ENCODE measurements at places on chromosomes 11 and 22.

DNA sequence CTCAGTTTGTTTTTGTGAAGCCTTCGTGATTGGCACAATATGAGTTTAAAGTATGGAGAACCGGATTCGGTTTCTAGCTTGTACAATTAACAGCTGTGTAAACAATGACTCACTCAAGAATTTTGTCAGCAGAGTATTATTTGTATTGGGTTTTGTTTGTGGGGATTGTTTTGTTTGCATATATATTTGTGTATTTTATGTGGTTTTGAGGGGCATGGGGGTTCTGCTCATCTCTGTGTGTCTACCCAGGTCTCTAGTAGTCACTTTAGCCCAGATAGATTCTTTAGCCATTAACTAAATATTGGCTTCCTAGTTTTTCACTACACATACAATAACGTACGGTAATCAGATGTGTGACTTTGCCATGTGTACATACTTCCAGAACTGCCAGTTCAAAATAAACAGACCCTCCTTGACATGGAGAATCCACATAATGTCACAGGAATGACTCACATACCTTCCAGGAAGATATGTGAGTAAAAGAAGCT, 7.5 kb upstream of the MS4A7 start:
- no peak for DNase-seq

DNA sequence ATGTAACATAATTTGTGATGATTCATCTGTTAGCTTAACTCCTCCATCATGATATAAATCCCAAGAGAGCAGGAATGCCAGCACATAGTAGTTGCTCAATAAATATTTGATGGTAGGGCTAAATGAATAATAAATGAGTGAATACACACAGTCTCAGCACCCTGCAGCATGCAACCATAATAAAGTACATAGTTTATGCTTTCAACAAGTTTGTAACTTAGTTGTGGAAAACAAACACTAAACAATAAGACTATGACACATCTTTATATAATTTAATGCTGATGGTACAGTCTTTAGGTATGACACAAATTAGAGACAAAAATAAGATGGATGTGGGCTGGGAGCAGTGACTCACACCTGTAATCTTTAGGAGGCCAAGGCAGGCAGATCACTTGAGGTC, 3.8 kb downstream of the ALKBH8 start:
- DNase-seq: no peak

- DNase-seq: no peak
Observed at GRCh38 chr11:14644226-14645014, 816 bp downstream of the PDE3B start.

DNA sequence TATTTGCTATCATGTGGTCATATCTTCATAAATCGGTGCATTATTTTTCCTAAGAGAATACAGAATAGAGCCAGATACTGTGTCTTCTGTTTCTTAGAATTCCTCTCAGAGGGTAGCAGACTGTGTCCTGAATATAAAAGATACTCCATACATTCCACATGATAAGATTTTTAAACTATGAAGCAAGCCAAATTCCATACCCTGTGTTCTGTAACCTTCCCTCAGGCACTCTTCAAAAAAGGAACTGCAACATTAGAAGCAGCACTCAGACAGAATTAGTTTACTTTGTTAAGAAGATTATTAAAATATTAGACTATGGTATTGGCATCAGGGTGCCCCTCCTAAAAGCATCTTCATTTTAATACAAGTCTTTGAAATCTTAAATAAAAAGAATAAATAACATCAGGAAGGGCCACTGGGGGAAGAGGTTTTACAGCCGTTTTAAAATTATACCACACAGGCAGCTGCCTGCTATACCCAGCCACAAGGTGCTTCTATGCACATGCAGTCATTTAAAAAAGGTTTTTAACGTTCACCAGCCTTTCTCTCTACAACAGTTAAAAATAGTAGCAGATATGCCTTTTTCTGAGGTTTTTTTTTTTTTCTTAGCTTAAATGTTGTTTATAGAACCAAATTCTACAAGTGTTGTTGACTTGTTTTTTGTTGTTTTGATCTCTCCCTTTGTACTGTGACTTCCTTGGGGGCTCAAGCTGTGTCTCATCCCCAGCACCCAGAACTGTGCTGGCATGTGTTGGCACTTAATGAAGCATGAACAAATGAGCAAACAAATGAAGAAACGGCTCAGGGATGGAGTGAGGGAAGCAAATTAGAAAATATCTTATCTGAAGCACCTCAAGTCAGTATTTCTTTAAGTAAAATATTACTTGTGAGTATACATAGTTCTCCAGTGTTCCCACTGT, 54.7 kb upstream of the CCDC89 start:
- no peak for DNase-seq

DNA sequence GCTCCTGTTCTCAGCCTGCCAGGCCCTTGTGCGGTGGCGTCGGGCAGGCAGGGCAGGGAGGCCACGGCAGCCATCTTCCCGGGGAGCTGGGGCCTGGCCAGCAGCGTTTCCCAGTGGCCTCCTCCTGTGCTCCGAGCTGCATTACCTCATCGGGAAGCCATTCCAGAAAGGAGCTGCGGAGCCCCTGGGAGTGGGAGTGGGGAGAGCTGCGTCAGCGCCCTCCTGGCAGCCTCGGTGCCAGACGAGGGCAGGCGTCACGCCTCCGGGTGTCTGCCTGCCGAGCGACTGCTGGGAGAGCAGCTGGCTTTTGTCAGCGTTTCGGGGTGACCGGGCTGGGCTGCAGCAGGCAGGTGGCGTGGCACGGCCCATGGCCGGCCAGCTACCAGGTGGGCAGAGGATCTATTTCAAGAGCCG, 30.9 kb upstream of the WNT7B start:
- DNase-seq: no peak

GRCh38 chr22:19064354-19065054, 57.7 kb downstream of the DGCR2 start:
- no peak for DNase-seq

DNA sequence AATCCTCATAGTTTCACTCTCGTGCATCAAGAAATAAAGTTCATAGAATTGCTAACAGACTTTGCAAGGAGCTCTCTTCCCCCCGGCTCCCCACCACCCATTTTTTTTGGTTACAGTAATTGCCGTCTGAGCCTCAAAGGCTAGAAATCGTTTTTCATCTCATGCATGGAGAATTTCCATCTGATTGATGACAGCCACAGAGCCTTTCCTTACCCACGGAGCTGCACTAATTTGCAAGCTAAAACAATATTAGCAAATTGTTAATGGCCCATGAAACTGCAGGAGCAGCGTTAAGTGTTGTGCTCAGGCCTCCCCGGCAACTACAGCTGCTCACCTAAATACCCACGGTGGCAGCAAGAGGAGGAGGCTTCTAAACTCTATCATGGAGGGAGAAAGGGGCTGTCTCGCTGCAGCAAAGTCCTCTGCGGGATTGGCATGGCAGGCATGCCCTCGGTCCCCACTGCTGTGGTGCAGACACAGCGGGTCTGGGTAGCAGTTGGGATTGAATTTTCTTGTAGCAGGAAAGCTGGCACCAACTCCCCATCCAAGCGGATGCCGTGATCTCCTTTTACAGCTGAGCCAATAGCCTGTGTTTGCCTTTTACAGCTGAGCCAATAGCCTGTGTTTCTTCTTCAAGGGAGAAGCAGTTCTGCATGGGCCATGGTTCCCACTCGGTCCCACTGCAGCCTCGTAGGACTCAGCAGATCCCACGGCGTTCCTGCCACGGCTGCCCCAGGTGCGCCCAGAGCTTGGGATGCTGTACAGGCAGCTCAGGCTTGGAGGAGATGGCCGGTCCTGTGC, 412.3 kb downstream of the BRD1 start:
- no peak for DNase-seq

DNA sequence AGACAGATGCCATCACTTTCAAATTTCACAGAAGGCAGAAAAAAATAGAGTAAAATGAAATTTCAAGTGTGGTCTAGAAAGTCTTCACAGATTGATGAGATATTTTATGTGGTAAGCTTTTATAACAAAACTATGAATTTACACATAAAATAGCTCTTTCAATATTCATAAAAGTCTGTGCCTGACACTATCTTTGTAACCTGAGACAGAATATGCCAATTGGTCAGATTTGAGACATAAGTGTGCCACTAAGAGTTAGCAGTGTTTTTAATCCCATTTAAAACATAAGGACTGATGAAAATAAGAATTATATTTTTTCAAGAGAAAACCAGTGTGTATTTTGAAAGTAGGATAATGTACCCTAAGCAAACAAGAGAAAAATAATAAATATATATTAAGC, 769.5 kb upstream of the LUZP2 start:
- no peak for DNase-seq

DNA sequence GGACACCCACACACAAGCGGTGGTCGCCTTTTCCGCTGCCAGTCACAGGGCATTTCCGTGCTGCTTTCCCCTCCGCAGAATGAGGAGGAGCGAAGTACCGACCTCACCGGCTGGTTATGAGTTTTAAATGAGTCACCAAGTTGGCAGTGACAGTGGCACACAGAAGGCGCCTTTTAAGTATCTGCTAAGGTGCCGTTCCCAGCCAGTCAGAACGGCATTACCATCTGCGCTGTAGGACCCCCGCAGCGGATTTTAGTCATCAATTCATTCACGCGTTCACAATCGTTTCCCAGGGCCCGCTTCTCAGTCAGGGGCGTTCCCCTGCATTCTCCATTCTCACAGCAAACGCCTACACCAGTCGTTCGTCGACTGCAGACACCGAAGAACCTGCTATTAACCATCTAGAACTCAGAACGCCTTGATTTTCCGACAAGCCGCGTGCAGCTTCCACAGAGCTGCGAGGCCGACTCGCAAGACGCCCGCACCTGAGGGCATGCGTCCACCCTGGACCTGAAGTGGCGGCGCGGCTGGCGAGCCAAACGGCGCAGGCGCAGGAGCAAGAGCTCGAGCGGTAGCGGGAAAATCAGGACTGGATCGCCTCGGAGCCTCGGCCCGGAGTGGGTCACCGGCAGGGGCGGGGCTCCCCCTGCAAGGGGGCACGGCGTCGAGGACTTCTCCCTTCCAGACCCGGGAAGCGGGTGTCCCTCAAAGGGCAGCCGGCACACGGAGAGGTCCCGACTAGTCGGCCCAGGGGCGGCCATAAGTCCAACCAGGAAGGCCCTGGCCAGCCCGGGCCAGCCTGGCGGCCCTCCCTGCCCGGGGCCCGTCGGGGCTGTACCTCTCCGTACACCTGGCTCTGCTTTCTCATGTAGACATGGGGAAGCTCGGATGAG, 642 bp downstream of the CYP2R1 start:
- DNase-seq: peak; percentile 83

- no peak for DNase-seq
Observed at GRCh38 chr11:29962243-29962642, 54.6 kb downstream of the KCNA4 start.

- DNase-seq: no peak
Observed at GRCh38 chr22:49725516-49725915, 102.2 kb downstream of the BRD1 start.

DNA sequence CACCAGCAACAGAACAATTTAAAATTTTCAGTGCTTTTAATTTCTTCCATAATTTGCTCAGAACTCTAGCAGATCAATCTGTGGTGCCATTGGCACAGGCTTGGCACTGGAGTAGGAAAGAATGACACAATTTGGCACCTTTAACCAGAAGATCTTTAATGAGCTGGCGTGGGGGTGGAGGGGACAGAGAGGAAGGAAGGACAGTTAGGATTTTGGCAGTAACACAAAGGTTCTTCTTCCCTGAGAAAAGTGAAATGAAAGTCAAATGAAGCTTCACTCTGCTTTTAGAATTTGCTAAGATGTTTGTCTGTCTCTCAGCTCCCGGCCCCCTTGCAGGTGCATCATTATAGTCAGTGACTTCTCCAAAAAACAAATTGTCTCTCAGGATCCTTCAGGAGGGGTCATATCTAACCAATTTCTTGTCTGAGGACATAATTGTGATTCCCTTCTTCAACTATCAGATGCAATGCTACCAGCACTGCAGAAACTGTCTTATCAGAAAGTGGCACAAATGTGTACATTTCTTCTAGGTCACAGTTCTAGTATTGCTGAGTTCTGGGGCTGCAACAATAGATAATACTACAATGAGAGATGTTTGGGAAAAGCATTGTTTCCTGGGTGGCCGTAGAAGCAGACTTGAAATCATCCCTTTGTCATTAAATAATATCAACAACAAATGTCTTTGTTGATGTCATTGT, 66.8 kb downstream of the CSTPP1 start:
- no peak for DNase-seq

GRCh38 chr11:132590986-132591385, 941.3 kb downstream of the OPCML start:
- DNase-seq: no peak

DNA sequence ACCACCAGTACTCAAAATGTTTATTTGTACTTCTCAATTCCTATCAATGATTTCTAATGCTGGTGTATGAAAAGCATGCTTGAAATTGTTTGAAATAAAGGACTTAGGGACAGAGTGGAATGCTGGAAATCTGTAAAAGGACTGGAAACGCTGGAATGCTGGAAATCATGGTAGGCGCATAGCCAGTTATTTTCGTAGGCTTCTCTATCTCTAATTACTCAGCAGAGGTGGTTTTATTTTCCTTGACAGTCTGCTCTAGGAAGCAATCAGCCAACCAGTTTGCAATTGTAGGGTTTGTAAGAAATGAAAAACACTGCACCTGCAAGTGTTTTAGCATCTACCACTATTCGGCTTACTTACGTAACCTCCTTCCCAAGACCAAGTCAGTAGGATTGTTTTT, 788 bp downstream of the LIN7C start:
- DNase-seq: no peak

- DNase-seq: no peak
Observed at GRCh38 chr11:111785886-111786412, 19.8 kb upstream of the PPP2R1B start.

GRCh38 chr11:32830413-32830738, 649 bp downstream of the PRRG4 start:
- no peak for DNase-seq

DNA sequence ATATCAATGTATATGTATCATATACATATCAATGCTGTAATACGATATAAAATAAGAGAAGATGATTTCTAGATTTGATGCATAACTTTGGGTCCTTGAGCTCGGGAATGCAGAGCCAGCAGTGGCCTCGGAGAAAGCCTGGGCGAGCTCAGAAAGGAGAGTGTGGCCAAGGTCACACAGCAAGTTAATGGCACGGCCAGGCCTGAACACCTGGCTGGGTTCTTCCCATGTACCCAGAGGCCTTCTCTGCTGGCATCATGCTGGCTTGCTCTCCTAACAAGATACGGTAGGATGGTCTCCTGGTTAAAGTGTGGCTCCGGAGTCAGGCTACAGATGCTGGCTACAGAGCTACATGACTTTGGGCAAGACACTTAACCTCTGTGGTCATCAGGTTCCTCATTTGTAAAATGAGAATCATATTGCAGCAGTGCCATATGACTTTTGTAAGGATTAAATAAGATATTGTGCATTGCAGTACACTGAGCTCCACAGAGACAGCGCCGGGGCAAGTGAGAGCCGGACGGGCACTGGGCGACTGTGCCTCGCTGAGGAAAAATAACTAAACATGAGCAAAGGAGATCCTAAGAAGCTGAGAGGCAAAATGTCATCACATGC, 29.9 kb downstream of the TPST2 start:
- DNase-seq: no peak

DNA sequence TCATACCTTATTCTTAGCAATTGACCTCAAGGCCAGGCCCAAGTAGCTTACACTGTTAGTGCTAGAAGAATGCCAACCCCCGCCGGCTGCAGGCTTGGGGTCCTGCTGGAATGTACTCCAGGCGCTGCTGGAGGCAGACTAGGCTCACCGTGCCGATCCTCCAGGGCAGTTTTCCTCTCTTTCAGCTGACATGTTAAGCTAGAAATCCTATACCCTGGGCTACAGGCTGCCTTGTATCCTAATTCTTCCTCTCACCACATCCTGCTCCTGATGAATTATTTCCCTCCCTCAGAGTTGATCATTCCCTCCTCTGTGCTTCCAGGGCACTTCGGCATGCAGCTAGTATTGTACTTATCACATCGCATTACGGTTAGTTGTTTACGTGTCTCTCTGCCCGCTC, 3.4 kb downstream of the SPTBN2 start:
- DNase-seq: no peak

- no peak for DNase-seq
Observed at GRCh38 chr11:24805671-24806070, 308.8 kb downstream of the LUZP2 start.

All from stimulated activated CD4-positive, alpha-beta T cell treated with anti-CD3 and anti-CD28 coated beads, Interleukin-2, amount 100 ng/mL, for 4 hours (primary cell).